A673 (cell line): ENCODE measurements at places on chromosomes 5 and 9. TPM values are rescaled to one million over a fixed set of nuclear protein-coding genes. Genes with fewer than 3 reads are reported as not detected.
A peak's percentile ranks its signal among the peaks of the same experiment; 100 is the strongest.

DNA sequence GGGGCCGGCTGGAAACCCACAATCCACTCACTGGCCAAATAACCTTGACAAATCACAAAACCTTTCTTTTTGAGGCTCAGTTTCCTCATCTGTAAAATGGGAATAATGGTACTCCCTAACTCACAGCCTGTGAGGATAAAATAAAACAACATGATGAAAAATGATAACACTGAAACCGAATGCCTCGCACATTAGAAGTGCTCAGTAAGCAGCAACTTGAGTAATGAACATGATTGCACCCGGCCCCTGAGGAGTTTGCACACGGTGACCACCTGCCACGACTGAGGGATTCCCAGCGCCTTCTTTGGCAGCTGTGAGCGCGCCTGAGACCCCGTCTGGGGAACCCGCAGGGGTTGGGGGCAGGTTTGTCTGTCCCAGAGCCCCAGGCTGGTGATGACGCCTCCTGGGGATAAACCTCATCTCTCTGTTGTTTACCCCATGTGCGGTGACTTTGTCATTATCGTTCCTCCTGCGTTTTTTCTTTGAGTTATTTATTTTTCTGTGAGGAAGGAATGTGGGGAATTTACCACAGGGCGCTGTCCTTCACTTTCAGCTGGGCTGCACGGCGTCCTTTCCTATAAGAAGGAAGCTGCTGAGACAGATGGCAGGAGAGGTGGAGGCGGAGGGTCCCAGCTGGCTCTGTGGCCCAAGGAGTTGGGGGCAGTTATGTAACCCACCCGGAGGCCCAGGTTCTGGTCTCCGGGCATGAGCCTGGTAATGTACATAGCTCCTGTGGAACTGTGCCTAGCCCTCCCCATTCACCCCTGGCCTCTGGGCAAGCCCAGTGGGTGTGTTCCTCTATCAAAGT, 3.0 kb upstream of the SYNPO start:
- H3K4me1 ChIP-seq = peaks cover 40% of the 10 kb centered on the region
- no peak overlapping the region for H3K4me3 ChIP-seq
- H3K27me3 ChIP-seq = no peaks in the 10 kb centered on the region
- H3K27ac ChIP-seq = no peak overlapping the region

- H3K4me3 ChIP-seq = no peak overlapping the region
Observed at GRCh38 chr9:121857928-121858327, 206.5 kb downstream of the DAB2IP start.

DNA sequence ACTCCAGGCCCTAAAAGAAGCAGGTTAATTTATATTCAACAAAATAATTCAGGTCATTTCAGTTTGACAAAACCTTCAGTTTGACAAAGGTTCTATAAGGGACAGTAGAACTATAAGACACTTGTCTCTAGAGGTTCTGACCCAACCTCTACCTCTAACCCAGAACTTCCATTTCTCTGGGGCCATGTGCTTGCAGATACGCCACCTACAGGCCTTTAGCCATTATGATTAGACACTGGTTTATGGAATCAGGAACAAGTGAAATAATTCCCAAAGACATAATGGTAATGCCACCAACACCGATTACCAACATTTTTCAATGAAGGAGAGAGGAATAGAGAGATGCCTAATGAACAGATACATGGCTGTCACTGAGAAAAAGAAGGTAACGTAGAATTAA, 733.9 kb downstream of the PRELID2 start:
- no peak overlapping the region for H3K4me3 ChIP-seq
- no peak overlapping the region for H3K27ac ChIP-seq
- peak; percentile 22 for DNase-seq
- H3K27me3 ChIP-seq = no peaks in the 10 kb centered on the region

- H3K36me3 ChIP-seq = no peaks in the 10 kb centered on the region
- H3K27ac ChIP-seq = no peak overlapping the region
- peaks cover 28% of the 10 kb centered on the region for H3K4me1 ChIP-seq
- peak overlapping the region; percentile 78 for H3K4me3 ChIP-seq
Observed at GRCh38 chr9:137606734-137607138, 1.2 kb downstream of the ARRDC1 start.

DNA sequence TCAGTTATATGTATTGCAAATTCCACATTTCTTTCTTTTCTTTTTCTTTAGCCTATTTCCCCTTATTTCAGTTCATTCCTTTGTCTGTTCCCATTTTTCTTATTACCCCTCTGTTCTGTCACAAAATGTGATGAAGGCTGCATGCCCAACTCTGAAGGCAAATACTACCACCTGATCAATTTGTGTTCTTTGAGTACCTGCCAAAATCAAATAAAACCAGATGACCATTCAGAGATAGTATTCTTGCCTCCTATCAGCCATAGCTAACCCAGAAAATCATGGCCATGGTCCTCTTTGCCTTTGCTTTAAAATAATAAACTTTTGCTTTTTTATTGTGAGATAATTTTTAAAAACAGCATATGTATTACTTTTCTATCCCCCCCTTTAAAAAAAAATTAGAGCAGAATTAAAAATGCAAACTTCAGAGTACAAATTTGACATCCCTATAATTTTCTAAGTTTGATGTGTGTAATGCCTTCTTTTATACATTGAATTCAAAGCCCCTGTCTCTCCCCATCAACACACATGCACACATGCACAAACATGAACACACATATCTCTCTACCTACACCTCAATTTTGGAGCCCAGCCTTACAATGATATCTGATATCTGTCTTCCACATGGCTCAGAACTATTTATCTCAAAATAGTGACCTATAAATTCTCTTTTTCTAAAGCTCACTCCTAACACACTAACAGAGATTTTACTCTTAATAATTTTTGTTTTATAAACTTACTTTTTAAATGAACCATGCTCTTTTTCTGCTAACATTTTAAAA, 3.5 kb downstream of the RFESD start:
- H3K4me1 ChIP-seq = no peaks in the 10 kb centered on the region
- H3K36me3 ChIP-seq = no peaks in the 10 kb centered on the region
- no peak overlapping the region for H3K27ac ChIP-seq
- DNase-seq = no peak

GRCh38 chr9:128906741-128907140, 14.0 kb upstream of the PHYHD1 start:
- H3K36me3 ChIP-seq = peaks cover 30% of the 10 kb centered on the region
- H3K27ac ChIP-seq = no peak overlapping the region
- peaks cover 10% of the 10 kb centered on the region for H3K4me1 ChIP-seq
- no peak for DNase-seq
- no peak overlapping the region for H3K4me3 ChIP-seq
- no peaks in the 10 kb centered on the region for H3K27me3 ChIP-seq

GRCh38 chr9:137417161-137418021, 5.6 kb downstream of the EXD3 start:
- H3K4me3 ChIP-seq = peak overlapping the region; percentile 46
- peaks cover under 1% of the 10 kb centered on the region for H3K4me1 ChIP-seq
- no peak for DNase-seq
- no peaks in the 10 kb centered on the region for H3K27me3 ChIP-seq
- no peaks in the 10 kb centered on the region for H3K36me3 ChIP-seq

DNA sequence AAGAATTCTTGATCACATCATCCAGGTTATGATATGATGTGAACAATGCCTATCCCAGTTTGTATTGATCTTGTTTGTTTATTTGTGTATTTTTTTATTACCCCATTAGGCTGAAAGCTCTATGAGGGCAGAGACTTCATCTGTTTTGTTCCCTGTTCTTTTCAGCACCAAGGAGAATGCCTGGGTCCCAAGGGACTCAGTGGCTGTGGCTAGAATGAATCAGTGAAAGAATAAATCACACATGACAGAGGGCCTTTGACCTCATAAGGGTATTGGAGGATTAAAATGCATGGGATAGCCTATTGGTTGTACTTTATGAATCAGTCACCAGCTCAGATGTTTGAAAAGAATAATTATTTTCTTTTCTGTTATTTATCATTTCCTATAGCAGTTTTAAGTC, 292.2 kb downstream of the GAS1 start:
- no peaks in the 10 kb centered on the region for H3K36me3 ChIP-seq
- peak; percentile 52 for DNase-seq
- no peak overlapping the region for H3K4me3 ChIP-seq
- H3K4me1 ChIP-seq = peaks cover 29% of the 10 kb centered on the region
- H3K27me3 ChIP-seq = no peaks in the 10 kb centered on the region

- H3K36me3 ChIP-seq = no peaks in the 10 kb centered on the region
- no peaks in the 10 kb centered on the region for H3K27me3 ChIP-seq
- no peaks in the 10 kb centered on the region for H3K4me1 ChIP-seq
- H3K4me3 ChIP-seq = no peak overlapping the region
- DNase-seq = no peak
Observed at GRCh38 chr9:90107726-90108655, 503.2 kb downstream of the GADD45G start.

Gene IFNK
- not detected in 2 replicates for total RNA-seq

Gene GDA
- total RNA-seq = not detected in 2 replicates

Gene TSLP
- total RNA-seq = 0.61 and 1.3 TPM in 2 replicates

Gene GPR151
- total RNA-seq = not detected in 2 replicates

Gene TXNDC15
- 40.7 and 42.0 TPM in 2 replicates for total RNA-seq

Gene C9orf153
- total RNA-seq = 0.35 and 0.56 TPM in 2 replicates

Gene SOWAHA
- total RNA-seq = not detected in 2 replicates

Gene PCDHB4
- total RNA-seq = 2.4 and 2.7 TPM in 2 replicates

Gene SLC36A3
- not detected in 2 replicates for total RNA-seq

Gene MED27
- total RNA-seq = 45.4 and 45.8 TPM in 2 replicates
